Lung (tissue), 17 donors: ENCODE measurements at places on chromosomes 4 and X.

- no peak for DNase-seq
Observed at GRCh38 chr4:128298852-128299251, 11.2 kb upstream of the PGRMC2 start.

- DNase-seq, result peak; percentile 16
Observed at GRCh38 chr4:150385606-150386005, 196.3 kb upstream of the MAB21L2 start.

GRCh38 chr4:99825272-99825671, 8.6 kb downstream of the DAPP1 start:
- DNase-seq, result no peak

DNA sequence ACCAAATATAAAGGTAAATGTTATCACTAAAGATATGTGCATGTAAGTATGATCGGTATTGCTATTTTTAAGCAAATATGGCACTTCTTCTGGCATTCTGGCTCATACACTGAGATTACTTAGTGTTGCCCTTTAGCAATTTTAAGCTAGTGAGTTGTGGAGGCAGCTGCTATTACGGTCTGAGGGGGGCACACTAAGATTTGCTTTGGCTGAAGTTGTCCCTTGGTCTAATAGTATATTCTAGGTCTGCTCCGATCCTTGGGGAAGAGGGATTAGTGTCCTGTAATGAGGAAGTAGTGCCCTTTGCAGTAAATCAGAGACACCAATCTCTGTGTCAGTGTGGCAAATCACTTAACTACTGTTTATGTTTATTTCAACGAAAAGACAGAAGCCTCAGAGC, 196.5 kb upstream of the FTHL17 start:
- DNase-seq, result peak; percentile 23

GRCh38 chr4:144754562-144755410, 108.8 kb downstream of the HHIP start:
- DNase-seq, result peak; percentile 51

- DNase-seq, result no peak
Observed at GRCh38 chr4:173365359-173365996, 5.3 kb upstream of the SAP30 start.

- DNase-seq, result no peak
Observed at GRCh38 chrX:147859666-147860065, 52.1 kb upstream of the FMR1 start.

GRCh38 chrX:31279359-31279758, 207.5 kb upstream of the FTHL17 start:
- DNase-seq, result no peak

GRCh38 chr4:173243321-173243720, 74.7 kb downstream of the GALNT7 start:
- DNase-seq, result no peak

DNA sequence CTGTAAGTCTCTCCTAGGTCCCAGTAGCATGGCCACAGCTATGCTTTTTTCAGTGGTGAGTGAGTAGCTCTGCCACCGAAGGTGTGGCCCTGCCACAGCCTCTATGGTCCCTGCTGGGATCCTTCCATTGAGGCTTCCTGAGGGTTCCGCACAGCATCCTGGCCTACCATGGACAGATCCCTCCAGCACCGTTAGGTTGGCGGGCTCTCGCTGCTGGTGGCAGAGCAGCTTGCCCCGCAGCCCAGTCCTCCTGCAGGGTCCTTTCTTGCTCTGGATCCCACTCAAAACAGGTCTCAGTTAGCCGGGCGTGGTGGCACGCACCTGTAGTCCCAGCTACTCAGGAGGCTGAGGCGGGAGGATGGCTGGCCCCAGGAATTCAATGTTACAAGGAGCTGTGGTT, 2.4 kb upstream of the PDZD4 start:
- no peak for DNase-seq

- DNase-seq, result no peak
Observed at GRCh38 chr4:108035691-108036090, 46.0 kb downstream of the HADH start.

- no peak for DNase-seq
Observed at GRCh38 chr4:16294455-16294854, 68.2 kb upstream of the TAPT1 start.

- no peak for DNase-seq
Observed at GRCh38 chr4:77920371-77920770, 57.7 kb downstream of the MRPL1 start.

- peak; percentile 52 for DNase-seq
Observed at GRCh38 chr4:154743683-154744340, at the start of gene LRAT. TSS of gene LRAT (plus strand) at chr4:154744000. CDS start at chr4:154744327, 327 bp downstream.

DNA sequence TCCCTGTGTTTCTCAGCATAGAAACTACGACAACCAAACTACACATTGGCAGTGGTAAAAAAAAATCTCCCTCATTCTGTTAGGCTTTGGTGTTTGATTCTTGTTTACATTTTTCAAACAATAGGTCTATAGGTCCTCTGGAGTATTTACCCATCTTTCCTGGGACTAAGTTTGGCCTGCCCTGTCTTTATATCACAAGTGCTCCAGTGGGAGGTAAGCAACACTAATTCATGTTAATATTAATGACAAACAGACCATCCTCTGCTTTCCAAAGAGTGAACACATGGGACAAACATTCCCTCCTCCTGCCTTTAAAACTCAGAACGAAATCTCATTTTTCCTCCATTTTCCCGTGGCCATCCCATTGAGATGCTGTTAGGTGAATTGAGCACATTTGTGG, 514.1 kb upstream of the INTU start:
- peak; percentile 15 for DNase-seq

GRCh38 chrX:96435378-96436035, 249.1 kb upstream of the DIAPH2 start:
- peak; percentile 31 for DNase-seq

GRCh38 chr4:123749383-123749782, 352.8 kb downstream of the SPRY1 start:
- peak; percentile 14 for DNase-seq

- DNase-seq, result peak; percentile 13
Observed at GRCh38 chr4:13659341-13660070, 32.0 kb upstream of the BOD1L1 start.

GRCh38 chrX:136822337-136823095, 41.8 kb upstream of the ARHGEF6 start:
- no peak for DNase-seq

DNA sequence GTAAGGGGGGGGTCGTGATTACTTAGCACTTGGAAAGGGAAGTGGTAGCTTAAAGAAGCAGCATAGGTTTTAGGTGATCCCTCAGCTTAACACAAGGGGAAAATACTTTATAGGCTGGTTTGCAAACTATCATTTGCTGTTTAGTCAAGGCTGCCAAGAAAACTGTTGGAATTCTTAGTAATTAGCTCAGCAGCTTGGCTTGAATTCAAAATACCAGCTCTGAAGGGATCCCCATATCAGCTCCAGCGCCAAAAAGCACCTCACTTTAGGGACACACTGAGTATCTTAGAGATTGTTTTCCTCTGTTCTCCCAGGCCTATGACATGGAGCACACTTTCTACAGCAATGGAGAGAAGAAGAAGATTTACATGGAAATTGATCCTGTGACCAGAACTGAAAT, 8.8 kb downstream of the TNMD start:
- peak; percentile 46 for DNase-seq

GRCh38 chr4:6509587-6509986, 37.2 kb upstream of the PPP2R2C start:
- no peak for DNase-seq

- no peak for DNase-seq
Observed at GRCh38 chrX:100586747-100587146, 2.0 kb downstream of the TNMD start.

DNA sequence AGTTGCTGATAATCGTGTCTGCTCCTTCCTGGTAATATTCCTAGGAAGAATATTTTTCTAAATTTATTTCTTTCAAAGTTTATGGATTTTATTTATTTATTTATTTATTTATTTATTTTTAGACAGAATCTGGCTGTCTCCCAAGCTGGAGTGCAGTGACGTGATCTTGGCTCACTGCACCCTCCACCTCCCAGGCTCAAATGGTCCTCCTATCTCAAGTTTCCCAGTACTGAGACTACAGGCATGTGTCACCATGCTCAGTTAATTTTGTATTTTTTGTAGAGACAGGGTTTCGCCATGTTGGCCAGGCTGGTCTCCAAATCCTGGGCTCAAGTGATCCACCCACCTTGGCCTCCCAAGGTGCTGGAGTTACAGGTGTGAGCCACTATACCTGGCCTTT, 48.9 kb downstream of the PDLIM5 start:
- DNase-seq, result no peak

DNA sequence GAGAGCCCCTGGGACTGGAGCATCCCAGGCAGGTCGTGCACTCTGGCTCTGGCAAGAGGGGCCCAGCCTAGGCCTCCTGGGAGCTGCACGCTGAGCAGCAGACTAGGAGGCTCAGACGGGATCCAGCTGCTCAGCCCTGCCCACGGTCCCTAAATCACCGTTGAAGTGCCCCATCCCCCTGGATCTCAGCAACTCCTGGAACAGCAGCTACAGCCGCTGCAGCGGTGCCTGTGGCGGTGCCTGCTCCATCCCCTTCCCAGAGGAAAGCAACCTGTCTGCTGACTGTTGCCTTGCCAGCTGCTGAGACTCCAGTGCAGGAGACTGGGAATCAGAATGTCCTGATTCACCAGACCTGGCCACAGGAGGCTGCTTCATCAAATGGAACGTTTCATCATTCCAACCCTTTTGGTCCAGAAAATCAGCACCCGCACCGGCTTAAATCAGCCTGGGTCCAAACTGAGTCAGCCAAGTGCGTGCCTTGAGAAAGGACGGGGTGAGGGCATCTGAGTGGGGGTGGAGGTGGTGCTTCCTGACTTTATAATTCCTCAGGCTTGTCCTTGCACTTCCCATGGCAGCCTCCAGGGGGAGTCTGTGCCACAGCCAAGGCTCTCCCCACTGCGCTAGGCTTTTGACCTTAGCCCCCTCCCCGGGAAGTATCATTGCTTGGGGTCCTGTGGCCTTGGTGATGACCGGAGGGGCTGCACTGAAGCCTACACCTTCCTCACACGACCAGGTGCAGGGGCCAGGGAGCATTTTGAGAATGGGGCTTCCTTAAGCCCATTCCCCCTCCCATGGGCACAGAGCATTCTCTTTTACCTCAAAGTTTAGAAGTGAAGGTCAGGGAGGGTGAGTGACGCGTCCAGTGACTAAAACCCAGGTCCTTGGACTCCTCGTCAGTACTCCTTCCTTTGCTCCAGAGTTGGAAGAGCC, 6.5 kb downstream of the ZNF185 start:
- DNase-seq, result peak; percentile 53

DNA sequence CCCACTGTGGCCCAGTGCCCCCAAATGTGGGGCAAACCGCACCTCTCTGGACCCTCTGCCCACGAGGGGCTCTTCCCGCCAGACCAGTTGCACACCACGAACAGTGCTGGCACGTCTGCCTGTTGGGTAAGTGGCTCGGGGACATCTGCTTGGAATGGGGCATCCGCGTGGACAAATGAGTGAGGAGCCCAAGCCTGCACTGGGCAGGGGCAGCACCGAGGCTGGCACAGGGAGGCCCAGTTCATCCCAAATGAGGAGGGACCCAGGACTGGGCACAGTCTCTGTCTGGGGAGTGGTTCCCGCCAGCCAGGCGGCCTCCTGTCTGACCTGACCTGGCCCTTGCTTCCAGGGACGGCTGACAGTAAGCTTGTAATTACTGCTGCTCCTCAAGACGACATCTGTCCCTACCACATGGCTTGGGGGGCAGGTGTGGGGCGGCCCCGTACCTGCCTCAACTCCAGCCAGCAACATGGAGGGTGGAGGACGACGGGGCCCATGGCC, 3.2 kb downstream of the SPON2 start:
- DNase-seq, result no peak

- no peak for DNase-seq
Observed at GRCh38 chr4:89420507-89420906, 112.9 kb upstream of the GPRIN3 start.

DNA sequence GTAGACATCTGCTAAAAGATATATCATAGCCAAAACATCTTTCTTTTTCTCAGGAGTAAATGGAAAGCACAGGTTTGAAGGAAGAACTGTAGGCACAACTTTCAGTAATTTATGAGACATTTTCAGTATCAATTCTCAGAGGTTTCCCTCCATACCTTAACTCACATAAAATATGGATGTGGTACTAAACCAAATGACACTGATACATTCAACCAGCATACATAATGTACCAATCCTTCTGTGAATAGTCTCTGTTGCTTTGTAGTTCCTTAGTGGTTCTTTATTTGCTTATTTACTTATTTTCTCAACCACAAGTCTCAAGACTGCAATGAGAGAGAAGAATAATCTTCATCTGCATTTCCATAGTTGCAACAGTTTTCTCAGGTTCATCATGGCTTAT, 96.1 kb downstream of the ARHGAP24 start:
- DNase-seq, result no peak

- DNase-seq, result no peak
Observed at GRCh38 chr4:76780781-76781697, 116.9 kb downstream of the SOWAHB start.

DNA sequence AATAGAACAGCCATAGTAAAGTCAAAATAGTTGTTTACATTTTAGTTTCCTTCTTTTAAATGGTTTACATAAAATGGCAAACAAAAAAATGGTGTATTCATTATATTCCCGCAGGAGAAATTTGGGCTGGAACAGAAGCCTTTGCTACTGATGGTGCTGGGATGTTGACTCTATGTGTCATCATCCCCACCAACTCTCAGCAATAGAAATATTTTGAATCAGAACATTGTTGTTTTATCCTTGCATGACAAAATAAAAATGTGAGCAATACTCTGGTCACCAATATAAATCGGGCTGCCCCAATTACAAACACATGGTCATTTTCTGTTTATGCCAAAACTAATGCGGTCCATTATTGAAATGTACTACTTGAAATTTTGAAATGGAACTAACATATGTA, 1131.6 kb upstream of the PCDH7 start:
- no peak for DNase-seq

DNA sequence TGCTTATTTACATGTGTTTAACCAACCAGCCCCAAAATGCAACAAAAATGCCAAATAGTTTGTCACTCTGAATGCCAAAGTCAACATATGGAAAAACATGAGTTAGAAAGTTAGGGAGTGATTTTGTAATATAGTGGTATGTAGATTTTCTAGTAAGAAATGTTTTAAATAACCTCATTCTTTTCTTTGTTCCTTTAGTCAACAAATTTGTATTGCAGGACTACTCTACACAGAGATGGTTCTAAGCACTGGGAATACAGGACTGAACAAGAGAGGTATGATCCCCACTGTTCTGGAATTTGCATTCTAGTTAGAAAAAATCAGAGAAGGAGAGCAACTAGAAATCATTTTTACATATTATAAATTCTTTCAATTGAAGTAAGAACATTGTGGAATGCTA, 218.8 kb upstream of the ANXA10 start:
- no peak for DNase-seq
